ENCODE measurements at places on chromosomes 2 and 18.

DNA sequence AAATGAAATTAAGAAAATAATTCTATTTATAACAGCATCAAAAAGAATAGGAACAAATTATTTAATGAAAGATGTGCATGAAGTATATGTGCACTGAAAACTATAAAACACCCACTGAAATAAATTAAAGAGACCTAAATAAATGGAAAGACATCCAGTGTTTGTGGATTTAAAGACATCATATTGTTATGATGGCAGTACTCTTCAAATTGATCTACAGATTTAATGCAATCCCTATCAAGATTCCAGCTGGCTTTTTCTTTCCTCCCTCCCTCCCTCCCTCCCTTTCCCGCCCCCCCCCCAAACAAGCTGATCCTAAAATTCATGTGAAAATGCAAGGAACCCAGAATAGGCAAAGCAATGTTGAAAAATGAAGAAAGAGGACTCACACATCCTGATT lies 83.5 kb upstream of the ZFP36L2 start:
- no peak for DNase-seq

DNA sequence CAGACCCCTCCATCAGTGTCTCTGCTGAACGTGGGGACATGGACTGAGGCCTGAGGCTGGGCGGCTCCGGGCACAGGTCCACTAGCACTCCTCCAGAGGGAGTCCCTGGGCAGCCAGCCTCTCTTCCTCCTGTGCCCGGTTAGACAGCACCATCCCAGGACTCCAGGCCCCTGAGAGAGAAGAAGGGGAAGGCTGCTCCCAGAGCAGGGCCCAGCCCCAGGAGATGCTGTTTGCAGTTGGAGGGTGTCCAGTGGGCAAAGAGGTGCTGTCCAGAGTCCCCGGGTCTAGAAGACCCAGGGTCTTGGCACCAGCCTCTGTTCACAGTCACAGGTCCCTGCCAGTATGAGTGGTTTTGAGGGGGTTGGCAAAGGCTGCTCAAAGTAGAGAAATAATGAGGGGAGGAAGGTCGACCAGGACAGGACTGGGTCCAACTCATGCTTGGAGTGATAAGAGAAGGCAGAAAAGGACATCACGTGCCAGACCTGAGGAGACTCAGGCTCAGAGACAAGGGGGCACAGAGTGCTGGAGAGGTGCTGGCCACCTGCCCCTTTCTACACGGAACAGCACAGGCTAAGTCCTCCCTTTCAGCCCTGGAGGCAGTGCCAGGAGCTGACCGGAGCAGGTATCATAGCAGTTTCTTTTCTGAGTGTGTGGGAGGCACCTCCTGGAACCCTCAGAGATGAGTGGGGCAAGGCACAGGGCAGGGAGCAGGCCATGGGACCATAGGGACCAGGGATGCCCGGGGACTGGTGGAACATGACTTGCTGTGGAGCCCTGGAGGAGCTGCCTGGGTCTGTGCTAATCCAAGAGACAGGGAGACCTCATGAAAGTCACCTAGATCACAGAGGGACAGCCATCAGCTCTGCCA lies 21.1 kb downstream of the CRACDL start:
- no peak for DNase-seq

GRCh38 chr2:230419181-230419580 lies 3.2 kb downstream of the SP100 start:
- DNase-seq = no peak

DNA sequence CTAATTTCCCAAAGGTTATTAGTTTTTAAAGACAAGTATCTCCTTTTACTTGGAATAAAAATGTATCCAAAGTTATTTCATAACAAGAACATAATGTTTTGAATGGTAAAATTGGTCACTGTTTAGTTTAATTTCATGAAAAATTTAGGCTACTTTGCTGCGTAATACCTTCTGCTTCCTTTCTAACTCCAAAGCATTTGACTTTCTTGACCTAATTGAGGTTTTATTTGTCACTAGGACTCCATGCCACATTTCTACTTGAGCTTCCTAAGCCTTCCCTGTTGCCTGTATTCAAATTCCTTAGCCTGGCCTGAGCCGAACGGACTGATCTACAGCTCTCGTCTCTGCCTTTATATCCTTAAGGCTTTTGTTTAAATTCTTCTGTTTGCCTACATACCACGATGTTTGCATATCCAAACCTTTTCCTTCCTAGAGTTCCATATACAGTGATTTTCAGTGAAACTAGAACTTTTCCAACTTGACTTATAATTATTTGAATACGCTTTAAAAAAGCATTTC lies 25.1 kb downstream of the ARMC9 start:
- DNase-seq = no peak

GRCh38 chr18:7259475-7259874 lies 28.6 kb downstream of the LRRC30 start:
- DNase-seq = no peak

- DNase-seq = no peak
Observed at GRCh38 chr18:3689986-3690763, 240.2 kb downstream of the TGIF1 start.

- DNase-seq = no peak
Observed at GRCh38 chr2:210309548-210310233, 5.3 kb downstream of the MYL1 start.

DNA sequence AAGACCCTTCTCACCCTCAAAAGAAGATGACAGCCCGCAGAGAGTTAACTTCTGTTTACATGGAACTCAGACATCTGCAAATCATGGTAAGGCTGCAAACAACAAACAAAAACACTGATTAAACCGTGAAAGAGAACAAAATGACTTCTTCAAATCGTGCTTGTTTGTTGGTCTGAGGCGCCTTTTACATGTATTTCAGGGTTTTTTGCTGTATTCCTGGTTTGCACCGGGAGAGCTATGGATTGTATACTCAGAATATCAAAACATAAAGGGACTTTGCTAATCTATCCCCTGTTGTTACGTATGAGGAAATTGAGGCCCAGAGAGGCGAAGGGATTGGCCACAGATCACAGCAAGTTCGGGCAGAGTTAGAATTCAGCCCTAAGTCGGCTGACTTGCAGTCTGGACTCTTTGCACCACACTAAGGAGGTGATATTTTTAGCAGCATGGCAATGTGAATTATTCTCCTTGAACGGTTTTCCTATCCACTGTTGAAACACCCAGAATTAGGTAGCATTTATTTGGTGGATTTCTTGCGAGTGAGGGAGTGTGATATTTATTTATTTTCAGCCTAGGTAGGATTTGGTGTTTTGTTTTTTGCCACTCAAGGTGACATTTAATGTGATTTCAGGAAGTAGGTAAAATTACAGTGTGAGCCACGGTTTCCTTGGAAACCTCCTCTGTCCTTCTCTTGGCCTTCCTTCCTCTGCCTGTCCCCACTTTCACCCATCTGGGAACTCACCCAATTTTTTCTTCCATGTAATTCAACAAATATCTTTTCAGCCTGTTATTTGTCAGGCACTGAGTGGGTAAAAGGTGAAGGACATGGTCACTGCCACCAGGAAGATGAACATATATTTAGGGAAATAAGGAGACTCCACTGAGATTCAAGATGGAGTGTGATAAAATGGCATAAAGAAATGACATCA lies 980 bp upstream of the PDE6D start:
- no peak for DNase-seq

DNA sequence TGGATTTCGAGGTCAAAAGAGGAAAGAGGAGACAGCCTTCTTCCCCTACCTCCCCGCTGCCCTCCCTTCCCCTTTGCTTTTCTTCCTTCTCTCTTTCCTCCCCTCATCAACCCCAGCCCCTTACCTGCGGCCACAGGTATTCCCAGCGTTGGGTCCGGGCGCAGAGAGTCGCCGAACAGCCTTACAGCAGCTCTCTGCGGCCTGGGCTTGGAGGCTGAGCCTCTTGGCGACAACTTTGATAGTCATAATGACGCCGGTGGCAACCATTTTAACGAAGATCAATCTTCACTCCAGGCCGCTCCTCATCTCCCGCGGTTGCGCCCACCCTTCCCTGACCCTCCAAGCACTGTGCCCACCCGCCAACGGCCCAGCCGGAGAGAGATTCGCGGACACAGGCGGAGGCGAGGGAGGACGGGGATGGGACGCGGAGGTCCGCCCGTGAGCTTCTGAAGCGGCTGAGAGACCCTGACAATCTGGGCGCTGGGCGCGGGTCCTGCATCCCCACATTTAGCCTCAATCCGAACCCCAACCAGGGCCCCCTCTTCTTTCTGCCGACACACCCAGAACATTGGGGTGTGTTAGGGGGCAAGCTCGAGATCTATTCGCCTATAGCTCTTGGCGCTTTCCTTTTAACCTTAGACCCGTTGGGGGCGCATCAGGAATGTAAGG lies 1.5 kb upstream of the EVX2 start:
- no peak for DNase-seq

DNA sequence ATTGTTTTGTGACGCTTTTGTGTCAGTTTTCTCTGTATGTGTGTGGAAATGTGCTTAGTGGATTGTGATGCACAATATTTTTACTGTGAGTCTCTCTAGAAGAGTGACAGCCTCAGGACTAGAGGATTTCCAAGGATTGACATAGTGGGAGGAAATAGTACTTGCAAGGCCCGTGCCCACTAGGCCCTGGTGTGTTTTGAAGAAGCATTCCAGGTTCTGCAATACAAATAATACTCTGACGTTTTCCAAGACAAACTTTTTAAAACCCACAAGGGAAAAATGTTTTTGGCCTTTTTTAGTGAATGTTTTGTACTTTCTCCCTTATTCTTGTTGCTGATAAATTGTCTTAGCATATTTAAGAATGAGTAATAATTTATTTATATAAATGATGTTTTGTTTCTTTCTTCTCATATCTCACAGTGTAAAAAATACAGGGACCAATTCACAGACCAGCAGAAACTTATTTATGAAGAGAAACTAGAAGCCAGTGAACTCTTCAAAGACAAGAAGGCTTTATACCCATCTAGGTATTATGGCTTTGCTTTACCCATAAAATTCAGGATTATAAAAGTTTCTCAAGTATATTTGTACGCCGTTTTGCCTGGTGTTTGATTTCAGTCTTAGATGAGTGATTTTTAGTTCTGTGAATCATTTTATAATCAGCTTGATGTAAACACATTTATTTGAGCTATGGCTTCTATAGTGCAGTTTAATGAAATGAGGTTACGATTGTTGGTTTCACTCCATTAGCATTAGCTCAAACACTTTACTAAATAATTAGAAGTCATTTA lies 165.6 kb downstream of the MYO1B start:
- DNase-seq = no peak

DNA sequence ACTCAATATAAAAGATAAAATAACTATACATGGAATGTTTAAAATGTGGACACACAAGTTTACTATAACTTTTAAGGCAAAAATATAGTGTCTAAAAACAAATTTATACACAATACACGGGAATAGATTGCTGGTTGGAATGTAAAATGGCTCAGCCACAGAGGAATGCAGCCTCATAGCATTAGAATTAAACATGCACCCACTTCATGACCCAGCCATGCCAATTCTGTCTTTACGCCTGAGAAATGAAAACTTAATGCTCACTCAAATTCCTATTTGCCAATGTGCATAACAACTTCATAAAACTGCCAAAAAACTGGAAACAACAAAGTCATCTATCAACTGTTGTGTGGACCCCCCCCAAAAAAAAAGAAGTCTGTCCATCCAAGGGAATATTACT lies 1006.6 kb upstream of the POU3F3 start:
- DNase-seq = no peak

- DNase-seq = no peak
Observed at GRCh38 chr2:37582481-37583220, 88.8 kb downstream of the CDC42EP3 start.

DNA sequence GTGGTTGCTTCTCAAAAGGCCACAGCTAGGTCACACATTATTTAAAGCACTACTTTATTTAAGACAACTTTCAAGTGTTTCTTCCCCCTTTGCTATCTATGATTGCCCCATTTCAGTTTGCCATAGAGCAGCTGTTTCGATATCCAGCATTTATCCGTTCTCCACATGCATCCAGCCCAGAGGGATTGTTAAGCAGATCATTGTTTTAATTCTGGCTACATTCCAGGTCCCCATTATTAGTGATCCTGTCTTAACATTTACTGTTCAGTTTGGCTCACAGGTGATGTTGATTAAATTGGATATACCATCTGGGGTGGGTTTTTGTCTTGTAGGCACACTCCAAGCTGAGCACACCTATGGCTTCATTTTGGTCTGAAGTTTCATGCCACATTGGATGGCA lies 638.7 kb downstream of the ZEB2 start:
- DNase-seq = no peak

- no peak for DNase-seq
Observed at GRCh38 chr2:154158101-154158500, 286.4 kb downstream of the GALNT13 start.

DNA sequence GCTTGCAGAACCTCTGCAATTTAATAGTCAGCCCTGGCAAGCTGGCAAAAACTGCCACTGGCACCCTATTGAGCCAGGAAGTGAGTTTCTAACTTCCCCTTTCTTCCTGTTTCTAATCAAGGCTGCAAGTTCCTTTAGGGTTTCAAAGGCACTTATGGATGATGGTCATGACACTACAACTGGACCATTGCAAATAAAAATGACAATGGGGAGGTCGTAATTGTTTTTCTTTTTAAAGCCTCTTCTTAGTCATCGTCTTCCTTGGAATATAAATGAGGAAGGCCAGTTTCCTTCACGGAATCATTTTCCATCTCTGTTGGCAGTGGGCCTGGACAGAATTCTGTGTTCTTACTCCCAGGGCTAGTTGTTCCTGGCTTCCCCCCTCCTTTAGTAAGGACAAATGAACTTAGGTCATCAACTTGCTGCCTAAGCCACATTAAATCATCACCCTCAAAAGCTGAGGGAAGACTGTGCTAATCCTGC lies 35.8 kb downstream of the SH3RF3 start:
- no peak for DNase-seq

- no peak for DNase-seq
Observed at GRCh38 chr2:133061874-133062593, 392.0 kb upstream of the LYPD1 start.

DNA sequence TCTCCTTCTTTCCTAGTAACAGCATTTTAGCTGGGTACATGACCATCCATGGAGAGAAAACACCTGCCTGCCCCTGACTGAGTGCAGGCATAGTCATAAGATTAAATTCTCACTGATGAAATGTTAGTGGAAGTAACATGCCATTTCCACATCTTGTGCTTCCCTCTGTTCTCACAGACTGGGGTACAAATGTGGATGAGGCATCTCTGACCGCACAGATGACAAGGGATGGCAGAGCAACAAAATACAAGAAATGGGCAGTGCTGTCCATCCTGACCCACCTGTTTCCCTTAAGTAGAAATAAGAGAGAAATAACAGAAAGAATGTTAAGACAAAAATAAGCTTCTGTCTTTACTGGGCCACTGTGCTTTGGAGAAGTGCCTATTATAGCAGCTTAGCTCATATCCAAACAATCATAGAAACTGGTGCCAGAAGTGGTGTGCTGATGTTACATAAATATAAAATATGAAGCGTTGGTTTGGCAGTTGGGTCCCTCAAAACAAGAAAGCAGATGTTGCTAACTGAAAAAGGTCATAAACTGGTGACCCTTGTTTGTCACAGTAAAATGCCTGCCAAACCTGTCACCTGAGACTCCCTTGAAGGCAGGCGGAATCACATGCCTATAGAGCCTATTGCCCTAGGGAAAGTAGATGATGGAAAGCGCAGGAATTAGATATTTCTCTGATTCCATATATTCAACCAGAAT lies 72.4 kb upstream of the CCDC150 start:
- no peak for DNase-seq
